ENCODE measurements at places on chromosomes 3 and 15.

- DNase-seq, result no peak
Observed at GRCh38 chr3:40848421-40848820, 323.7 kb downstream of the ZNF621 start.

DNA sequence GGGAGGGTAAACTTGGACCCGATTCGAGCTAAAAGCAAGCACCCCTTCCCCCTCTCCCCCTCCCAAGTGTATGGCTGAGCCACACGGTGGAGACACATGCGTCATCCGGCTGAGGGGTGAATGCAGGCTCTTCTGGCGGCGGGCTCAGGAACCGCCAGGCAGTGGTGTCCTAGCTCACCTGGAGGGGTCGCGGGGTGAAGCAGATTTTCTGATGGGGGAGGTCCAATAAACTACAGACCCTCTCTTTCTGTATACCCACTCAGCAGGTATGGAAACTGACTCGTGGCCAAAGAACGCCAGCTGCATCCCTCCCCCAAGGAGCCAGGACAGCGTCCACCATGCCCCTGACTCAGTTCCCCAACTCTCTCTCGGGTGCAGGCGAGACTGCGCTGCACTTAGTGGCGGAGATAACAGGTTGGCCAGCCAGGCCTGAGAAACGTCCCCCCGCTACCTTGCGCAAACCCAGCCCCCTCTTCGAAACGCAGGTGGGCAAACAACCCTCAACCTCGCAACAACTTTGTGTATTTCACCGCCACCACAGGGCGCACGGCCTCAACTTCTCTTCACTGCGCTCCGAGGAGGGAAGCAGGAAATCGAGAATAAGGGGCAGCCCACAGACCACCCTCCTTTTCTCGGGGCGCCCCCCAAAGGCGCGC lies 1.3 kb downstream of the MAGI1 start:
- no peak for DNase-seq

DNA sequence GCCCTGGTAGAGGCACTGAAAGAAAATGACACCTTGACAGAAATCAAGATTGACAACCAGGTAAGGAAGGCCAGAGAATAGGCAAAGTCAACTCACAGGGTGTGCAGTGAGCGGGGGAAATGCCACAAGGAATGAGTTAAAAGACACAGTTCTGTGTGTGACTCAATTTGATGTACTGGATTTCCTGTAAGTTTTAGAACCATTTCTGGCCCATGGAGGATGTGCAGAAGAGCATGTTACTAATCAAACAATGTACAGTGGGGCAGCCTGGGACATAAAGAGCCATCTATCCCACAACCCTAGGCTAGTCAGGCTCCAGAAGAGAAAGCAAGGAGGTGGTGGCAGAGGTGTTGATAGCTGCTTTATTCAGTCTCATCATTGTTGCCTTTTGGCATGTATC lies 31.2 kb upstream of the TMOD3 start:
- DNase-seq, result no peak

DNA sequence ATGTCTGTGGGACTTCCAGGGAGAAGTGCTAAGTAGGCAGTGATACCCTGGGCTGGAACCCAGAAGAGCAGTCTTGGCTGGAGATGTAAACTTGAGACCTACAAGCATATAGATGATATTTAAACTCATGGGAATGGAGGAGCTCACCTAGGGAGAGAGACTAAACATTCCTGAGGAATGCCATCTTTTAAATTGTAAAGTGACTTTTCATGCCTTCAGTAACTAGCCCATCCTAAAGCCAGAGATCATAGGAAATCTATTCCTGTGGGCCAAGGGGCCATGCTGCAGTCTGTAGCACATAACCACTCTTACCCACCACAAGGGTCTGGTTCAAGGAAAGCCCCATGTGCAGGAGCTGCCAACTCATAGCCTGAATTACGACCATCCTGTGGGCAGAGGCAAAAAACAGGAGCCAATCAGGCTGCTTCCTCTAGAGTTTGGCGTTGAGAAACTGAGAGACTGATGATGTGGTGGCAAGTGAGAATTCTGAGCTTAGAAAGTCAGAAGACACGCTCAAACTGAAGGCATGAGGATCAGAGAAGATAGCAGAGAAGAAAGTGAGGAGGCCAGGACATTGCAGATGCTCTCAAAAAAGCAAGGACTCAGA lies 37.5 kb downstream of the CTDSPL start:
- no peak for DNase-seq

GRCh38 chr3:115512565-115513415 lies 110.5 kb upstream of the GAP43 start:
- DNase-seq, result no peak
